HFF-Myc (cell line): ENCODE measurements at places on chromosomes 5 and 9.

- no peak for DNase-seq
Observed at GRCh38 chr9:126240835-126241234, 85.8 kb upstream of the MVB12B start.

GRCh38 chr9:108186642-108187395 lies 669.0 kb downstream of the ACTL7B start:
- no peak for DNase-seq

DNA sequence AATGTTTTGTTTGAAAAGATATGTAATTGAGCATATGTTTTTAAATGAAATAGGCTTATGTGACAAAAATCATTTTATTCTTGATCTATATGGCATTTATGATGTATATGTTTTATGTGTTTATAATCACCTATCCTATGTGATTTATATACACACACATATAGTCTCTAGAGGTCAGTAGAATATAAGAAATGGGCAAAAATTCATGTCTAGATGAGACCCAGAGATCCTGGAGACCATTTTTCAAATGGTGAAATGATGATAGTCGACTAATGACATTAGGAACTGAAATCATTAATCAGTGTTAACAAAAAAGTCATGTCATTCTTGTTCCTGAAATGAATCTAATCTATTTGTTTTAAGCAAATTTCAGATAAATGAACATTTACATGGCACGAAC lies 709.2 kb upstream of the WWC1 start:
- no peak for DNase-seq

DNA sequence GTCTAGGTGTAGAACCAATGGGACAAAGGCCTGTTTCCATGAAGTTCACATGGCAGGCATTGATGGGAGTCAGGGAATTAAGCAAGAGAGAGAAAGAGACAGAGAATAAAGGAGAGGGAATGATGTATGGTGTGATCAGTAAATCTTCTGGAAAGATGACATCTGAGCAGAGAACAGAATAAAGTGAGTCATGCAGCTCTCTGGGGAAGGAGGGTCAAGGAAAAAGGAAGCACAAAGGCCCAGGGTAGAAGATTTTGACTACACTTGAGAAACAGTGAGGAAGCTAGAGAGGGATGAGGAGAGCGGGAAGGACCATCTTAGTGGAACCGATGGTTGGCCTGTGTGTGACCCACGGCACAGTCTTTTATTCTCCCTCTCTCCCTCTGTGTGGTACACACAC lies 425.9 kb downstream of the SPOCK1 start:
- no peak for DNase-seq

- DNase-seq, result no peak
Observed at GRCh38 chr5:93644760-93645159, 61.7 kb downstream of the NR2F1 start.
